Esophagus squamous epithelium (tissue), 5 donors: ENCODE measurements at places on chromosomes 4 and X. TPM values are rescaled to one million over a fixed set of nuclear protein-coding genes. Genes with fewer than 3 reads are reported as not detected.

- DNase-seq, result no peak
- no peak overlapping the region for H3K4me3 ChIP-seq
- peak overlapping the region; percentile 62 for H3K27ac ChIP-seq
- H3K27me3 ChIP-seq, result no peaks in the 10 kb centered on the region
- H3K36me3 ChIP-seq, result no peaks in the 10 kb centered on the region
- peaks cover 16% of the 10 kb centered on the region for H3K4me1 ChIP-seq
Measured at GRCh38 chr4:139560406-139561104, 4.5 kb upstream of the SETD7 start.

DNA sequence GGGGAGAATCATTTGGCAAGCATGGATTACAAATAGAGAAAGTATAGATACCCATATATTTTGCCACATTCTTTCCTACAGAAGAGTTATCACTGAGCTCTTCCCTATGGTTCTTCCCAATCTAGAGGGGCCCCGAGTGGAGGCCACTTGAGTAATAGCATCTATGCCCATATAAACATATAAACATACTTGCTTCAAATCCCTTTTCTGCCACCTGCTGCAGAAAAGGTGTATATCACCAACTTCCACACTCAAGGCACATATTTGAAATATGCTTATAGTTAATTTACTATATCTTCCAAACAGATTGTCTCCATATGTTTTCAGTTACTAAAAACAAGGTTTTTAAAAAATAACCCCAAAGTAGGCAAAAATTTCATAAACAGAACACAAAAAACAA lies 642.8 kb upstream of the DIPK2B start:
- no peak overlapping the region for H3K4me3 ChIP-seq
- no peaks in the 10 kb centered on the region for H3K4me1 ChIP-seq
- no peak for DNase-seq
- peak overlapping the region; percentile 11 for H3K27ac ChIP-seq
- H3K36me3 ChIP-seq, result no peaks in the 10 kb centered on the region

- H3K27ac ChIP-seq, result no peak overlapping the region
- H3K27me3 ChIP-seq, result no peaks in the 10 kb centered on the region
- no peaks in the 10 kb centered on the region for H3K4me1 ChIP-seq
- no peaks in the 10 kb centered on the region for H3K36me3 ChIP-seq
- no peak for DNase-seq
- no peak overlapping the region for H3K4me3 ChIP-seq
Measured at GRCh38 chrX:29728639-29729038, 486.7 kb upstream of the MAGEB2 start.

- H3K4me1 ChIP-seq, result peaks cover 55% of the 10 kb centered on the region
- no peak for DNase-seq
- H3K27me3 ChIP-seq, result no peaks in the 10 kb centered on the region
- H3K4me3 ChIP-seq, result no peak overlapping the region
- H3K36me3 ChIP-seq, result no peaks in the 10 kb centered on the region
Measured at GRCh38 chr4:6957148-6957520, 47.5 kb downstream of the TBC1D14 start.

DNA sequence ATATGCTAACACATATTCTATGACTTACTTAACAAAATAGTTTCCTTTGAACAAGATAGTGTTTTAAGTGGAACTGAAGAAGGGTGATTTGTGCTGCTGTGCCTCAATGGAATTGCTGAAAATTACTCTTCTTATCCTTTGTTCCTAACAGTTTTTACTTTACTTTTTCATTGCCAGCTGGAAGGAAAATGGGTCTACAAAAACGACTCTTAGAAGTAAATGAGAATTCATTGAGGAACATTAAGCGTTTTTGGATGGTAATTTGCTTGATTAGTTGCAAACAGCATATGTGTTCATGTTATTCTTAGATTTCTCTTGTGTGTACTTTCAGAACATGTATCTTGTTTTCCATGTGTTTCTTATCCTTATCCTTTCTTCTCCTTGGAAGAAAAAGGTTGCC lies 170.4 kb upstream of the VEGFC start:
- no peaks in the 10 kb centered on the region for H3K36me3 ChIP-seq
- no peak overlapping the region for H3K27ac ChIP-seq
- no peaks in the 10 kb centered on the region for H3K27me3 ChIP-seq
- no peak overlapping the region for H3K4me3 ChIP-seq
- no peak for DNase-seq

GRCh38 chr4:97103252-97103651 lies 1040.0 kb downstream of the STPG2 start:
- no peaks in the 10 kb centered on the region for H3K36me3 ChIP-seq
- no peak overlapping the region for H3K4me3 ChIP-seq
- DNase-seq, result no peak
- no peaks in the 10 kb centered on the region for H3K4me1 ChIP-seq

DNA sequence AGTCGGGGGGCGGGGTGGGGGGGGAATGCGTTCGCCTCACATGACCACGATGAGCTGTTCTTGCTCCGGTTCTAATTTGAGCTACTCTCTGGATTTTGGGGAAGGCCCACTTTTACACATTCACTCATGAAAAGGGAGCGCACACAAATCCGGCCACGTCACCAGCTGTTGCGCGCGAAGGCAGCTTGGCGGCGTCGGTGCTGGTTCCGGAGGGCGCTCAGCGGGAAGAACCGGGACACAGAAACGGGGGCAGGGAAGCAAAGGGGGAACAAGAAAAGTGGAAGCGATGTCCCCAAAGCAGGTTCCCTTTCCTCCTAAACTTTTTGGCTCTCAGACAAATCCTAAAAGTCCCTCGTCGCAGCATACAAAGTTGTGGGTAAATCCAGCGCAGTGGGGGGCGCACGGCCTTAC lies 605 bp downstream of the ANXA5 start:
- H3K27ac ChIP-seq, result peak overlapping the region; percentile 95
- peaks cover 14% of the 10 kb centered on the region for H3K36me3 ChIP-seq
- peak overlapping the region; percentile 96 for H3K4me3 ChIP-seq
- no peaks in the 10 kb centered on the region for H3K4me1 ChIP-seq
- DNase-seq, result peak; percentile 16

DNA sequence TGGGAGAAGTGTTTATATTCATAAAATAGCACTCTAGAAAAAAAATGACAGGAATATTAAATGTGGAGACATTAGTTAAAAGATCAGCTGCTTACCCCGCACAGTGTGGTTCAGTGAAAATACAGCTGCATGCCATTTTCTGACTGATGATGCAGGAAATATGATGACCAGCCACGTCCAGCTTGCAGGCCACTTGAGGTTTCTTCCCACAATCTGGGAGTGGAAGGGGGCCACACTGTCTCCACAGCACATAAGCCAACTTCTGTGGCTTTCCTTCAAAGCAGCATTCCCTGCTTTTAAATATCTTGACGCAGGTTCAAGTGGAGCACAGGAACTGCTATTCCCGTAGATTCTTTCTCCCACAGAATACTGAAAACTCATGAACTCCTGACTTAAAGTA lies 173.4 kb upstream of the GALNT7 start:
- H3K27ac ChIP-seq, result no peak overlapping the region
- no peaks in the 10 kb centered on the region for H3K36me3 ChIP-seq
- no peak overlapping the region for H3K4me3 ChIP-seq
- DNase-seq, result no peak

- H3K36me3 ChIP-seq, result no peaks in the 10 kb centered on the region
- H3K27me3 ChIP-seq, result no peaks in the 10 kb centered on the region
- H3K4me3 ChIP-seq, result no peak overlapping the region
- peaks cover 35% of the 10 kb centered on the region for H3K4me1 ChIP-seq
- peak overlapping the region; percentile 85 for H3K27ac ChIP-seq
Measured at GRCh38 chr4:94534401-94535312, 82.9 kb downstream of the PDLIM5 start.

DNA sequence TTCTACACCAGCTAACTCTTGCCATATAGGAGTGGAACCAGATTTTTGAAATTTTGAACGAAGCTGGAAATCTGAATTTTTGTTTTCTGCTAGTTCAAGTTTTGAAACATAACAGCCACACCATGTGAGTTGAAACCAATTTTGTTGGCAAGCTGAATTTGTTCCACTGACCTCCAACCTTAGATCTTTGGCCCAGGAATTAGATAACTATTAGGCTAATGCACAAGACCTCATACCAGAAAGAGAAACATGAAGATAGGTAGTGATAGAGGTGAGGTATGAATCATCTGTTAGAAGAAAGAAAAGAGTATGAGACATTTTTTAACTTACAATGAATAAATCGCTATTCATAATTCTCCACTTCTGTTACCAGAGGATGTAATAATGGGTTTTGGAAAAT lies 76.8 kb upstream of the ACSL1 start:
- no peak overlapping the region for H3K27ac ChIP-seq
- H3K36me3 ChIP-seq, result no peaks in the 10 kb centered on the region
- DNase-seq, result no peak
- H3K4me3 ChIP-seq, result no peak overlapping the region
- no peaks in the 10 kb centered on the region for H3K27me3 ChIP-seq
- H3K4me1 ChIP-seq, result peaks cover 4% of the 10 kb centered on the region

DNA sequence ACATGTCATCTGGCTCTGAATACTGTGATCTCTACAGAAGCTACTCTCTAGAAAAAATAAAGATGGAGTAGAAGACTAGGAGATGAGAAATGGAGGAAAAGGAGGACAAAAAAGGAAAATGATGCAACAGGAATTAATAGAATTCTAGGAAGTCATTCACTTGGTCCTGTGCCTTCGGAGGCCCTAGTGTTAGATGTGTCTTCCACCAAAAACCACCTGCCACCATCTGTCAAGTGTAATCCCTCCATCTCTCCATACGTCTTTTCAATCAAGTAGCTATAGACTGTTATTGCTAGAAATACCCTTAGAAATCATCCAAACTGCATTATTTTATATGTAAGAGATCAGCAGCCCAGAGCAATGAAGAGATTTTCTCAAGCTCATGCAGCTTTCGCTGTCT lies 2.9 kb upstream of the RAB41 start:
- H3K4me1 ChIP-seq, result no peaks in the 10 kb centered on the region
- no peak for DNase-seq
- H3K27ac ChIP-seq, result no peak overlapping the region

DNA sequence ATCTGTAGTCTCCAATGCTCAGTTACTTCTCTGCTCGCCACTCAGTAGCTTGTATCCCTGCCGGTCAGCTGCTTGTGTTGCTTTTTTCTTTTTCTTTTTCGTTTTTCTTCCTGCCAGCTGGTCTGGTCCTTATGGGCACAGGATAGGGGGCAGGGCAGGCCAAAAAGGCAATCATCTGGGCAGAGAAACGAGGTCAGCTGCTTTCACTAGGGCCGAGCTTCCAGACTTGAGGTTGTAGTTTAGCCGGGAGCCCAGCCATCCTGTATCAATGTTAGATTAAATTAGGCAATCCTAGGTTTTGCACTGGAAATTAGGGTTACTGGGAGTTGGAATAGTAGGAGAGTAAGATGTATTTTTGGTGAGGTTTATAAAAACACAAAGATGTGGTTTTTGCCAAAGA lies 3.4 kb downstream of the ARSF start:
- H3K4me1 ChIP-seq, result no peaks in the 10 kb centered on the region
- H3K4me3 ChIP-seq, result no peak overlapping the region
- no peak for DNase-seq
- no peaks in the 10 kb centered on the region for H3K27me3 ChIP-seq

GRCh38 chr4:47239649-47240048 lies 208.3 kb downstream of the GABRB1 start:
- H3K27ac ChIP-seq, result no peak overlapping the region
- H3K36me3 ChIP-seq, result no peaks in the 10 kb centered on the region
- DNase-seq, result no peak
- H3K4me3 ChIP-seq, result no peak overlapping the region

DNA sequence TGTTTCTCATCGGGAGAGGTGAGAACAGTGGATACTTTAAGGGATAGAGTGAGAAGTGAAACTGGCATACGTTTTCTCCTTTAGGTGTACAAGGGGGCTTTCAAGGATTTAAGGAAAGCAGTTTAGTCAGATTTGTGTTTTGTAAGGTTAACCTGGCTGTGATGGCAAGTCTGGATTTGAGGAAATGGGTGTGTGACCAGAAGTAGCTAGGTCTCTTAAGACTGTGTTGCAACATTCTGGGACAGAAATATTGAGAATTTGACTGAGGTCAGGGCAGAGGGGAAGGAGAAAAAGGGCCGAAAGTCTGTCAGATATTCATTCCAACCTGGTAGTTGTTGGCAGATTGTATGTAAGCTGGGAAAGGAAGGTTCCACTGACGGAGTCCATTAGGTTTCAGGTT lies 10.4 kb upstream of the GABRE start:
- no peaks in the 10 kb centered on the region for H3K4me1 ChIP-seq
- no peak overlapping the region for H3K4me3 ChIP-seq
- DNase-seq, result no peak

GRCh38 chrX:135213200-135213844 lies 38.5 kb upstream of the ETDA start:
- H3K27ac ChIP-seq, result no peak overlapping the region
- no peak overlapping the region for H3K4me3 ChIP-seq
- no peaks in the 10 kb centered on the region for H3K27me3 ChIP-seq

DNA sequence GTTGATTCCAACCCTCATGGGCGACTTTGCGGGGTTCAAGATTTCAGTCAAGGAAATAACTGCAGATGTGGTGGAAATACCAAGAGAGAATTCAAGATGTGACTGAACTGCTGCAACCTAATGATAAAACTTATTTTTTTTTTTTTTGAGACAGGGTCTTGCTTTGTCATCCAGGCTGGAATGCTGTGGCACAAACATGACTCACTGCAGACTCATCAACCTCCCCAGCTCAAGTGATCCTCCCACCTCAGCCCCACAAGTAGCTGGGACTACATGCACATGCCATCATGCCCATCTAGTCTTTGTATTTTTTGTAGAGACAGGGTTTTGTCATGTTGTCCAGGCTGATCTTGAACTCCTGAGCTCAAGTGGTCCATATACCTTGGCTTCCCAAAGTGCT lies 19.5 kb upstream of the WDFY3 start:
- H3K27ac ChIP-seq, result no peak overlapping the region
- no peak overlapping the region for H3K4me3 ChIP-seq
- no peak for DNase-seq
- no peaks in the 10 kb centered on the region for H3K4me1 ChIP-seq
- H3K27me3 ChIP-seq, result no peaks in the 10 kb centered on the region
- H3K36me3 ChIP-seq, result no peaks in the 10 kb centered on the region

- no peak overlapping the region for H3K4me3 ChIP-seq
- DNase-seq, result no peak
- no peaks in the 10 kb centered on the region for H3K27me3 ChIP-seq
Measured at GRCh38 chr4:167775375-167775774, 317.0 kb upstream of the ANXA10 start.

DNA sequence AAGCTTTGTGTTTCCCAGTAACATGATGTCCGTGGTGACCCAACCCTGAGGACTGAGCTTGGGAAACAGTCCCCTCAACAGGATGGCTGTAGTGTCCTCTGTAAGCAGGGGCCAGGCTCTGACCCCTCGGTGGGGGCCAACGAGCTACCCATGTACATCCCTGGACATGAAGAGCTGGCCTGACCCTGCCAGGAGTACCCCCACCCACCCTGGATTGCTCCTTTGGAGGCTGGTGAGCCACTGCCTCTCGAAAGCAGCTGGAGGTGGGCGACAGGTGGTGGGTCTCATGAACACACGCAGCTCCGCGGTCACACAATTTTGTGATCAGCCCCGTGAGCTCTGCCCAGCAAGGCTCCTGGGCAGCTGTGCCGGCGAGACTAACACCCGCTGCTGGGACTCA lies 33.5 kb downstream of the NSG1 start:
- no peak overlapping the region for H3K4me3 ChIP-seq
- H3K36me3 ChIP-seq, result peaks cover 98% of the 10 kb centered on the region
- H3K27me3 ChIP-seq, result no peaks in the 10 kb centered on the region
- H3K4me1 ChIP-seq, result no peaks in the 10 kb centered on the region
- no peak overlapping the region for H3K27ac ChIP-seq
- DNase-seq, result no peak

ARMCX4 gene
- total RNA-seq, result 4.4 TPM

TRIM60 gene
- total RNA-seq, result not detected

LGI2 gene
- 0.57 TPM for total RNA-seq

TMPRSS11D gene
- total RNA-seq, result 208 TPM

CENPE gene
- total RNA-seq, result 3.0 TPM

MAGEE2 gene
- not detected for total RNA-seq

SLC25A14 gene
- total RNA-seq, result 8.4 TPM

TSPAN5 gene
- 13.8 TPM for total RNA-seq

FAM9B gene
- not detected for total RNA-seq

GAGE13 gene
- not detected for total RNA-seq
